Aorta (tissue), 5 donors: ENCODE measurements at places on chromosomes 12 and 14. TPM values are rescaled to one million over a fixed set of nuclear protein-coding genes. Genes with fewer than 3 reads are reported as not detected.

FIGNL2 gene
- total RNA-seq = 1.0 TPM

BLOC1S1 gene
- 115 TPM for total RNA-seq

TPI1 gene
- total RNA-seq = 317 TPM

ANKRD52 gene
- 30.5 TPM for total RNA-seq

ADAMTS20 gene
- total RNA-seq = not detected

ESRRB gene
- total RNA-seq = 0.52 TPM

GRCh38 chr12:67669934-67670631, 21.5 kb downstream of the DYRK2 start:
- DNase-seq = no peak

DNA sequence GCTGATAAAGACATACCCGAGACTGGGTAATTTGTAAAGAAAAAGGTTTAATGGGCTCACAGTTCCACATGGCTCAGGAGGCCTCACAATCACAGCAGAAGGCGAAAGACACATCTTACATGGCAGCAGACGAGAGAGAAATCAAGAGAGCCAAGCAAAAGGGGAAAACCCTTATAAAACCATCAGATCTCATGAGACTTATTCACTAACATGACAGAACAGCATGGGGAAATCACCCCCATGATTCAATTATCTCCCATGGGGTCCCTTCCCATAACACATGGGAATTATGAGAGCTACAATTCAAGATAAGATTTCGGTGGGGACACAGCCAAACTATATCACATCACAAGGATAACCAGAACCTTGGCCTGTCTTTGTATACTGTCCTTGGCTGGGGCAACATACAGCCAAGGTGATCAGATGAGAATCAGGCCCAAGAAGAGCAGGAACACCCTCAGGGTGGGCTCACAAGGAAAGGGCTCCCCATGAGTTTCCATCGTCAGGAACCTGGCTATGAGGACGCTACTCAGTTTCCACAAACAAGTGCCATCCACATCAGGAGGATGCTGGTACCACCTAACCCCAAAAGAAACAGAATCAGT, 152.7 kb downstream of the FOXN3 start:
- DNase-seq = no peak

DNA sequence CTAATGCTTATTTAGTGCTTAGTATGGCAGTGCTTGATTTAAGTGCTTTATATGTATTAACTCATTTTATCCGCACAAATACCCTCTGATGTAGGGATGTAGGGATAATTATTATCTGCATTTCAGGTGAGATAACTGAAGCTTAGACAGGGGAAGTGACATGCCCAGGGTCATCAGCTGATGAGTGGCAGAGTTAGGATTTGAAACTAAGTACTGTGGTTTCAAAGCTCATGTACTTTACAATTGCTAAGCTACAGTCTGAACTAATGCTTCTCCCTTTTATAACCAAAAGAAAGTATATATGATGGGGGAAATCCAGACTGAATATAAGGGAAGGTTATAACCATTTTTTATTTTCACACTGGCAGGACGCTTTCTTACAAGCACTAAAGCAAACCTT, 229.6 kb upstream of the NAV3 start:
- DNase-seq = no peak

GRCh38 chr12:70255311-70255710, 12.1 kb downstream of the CNOT2 start:
- DNase-seq = no peak
